ENCODE measurements at places on chromosomes 13 and 19.

DNA sequence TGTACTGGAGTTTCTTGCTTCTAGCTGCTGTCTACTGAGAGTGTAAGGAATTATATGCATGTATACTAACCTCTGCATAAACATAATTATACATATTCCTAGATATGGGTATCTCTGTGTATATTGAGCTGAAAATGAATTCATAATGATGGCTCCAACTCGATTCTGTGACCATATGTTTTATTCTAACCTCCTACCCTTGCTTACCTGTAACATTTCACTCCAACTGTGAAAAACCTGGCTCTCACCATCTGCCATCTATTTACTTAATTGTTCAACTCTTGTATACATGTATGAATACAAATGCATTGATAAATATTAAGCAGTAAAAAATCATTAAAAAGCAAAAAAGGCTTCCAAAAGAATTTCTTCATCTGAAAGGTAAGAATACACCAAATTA is 1729.5 kb upstream of the SPRY2 start:
- DNase-seq, result no peak

DNA sequence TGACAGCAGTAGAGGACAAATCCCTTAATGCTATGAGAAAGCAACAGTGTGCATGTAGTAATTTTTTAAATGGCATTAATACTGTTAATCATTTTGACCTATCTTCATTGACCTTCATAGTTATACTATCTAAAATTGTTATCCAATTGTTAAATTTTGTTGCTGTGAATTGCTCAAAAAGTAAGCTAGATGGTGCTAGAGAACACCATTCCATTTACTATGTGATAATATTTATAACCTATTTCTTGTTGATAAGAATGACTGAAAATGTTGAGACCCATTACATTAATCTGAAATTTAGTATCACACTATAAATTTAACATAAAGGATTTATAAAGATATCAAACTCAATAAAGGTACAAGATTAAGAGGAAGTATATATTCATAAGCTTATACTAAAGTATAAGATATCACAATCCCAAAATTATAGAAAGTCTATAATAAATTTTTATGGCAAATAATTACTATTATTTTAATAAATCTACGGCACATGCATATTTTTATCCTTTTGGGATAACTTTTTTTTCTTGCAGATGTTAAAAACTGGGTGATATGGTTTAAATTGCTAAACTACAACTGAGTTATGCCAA is 1573.3 kb downstream of the PCDH9 start:
- DNase-seq, result no peak

GRCh38 chr19:29623726-29624488 is 17.8 kb downstream of the POP4 start:
- no peak for DNase-seq

DNA sequence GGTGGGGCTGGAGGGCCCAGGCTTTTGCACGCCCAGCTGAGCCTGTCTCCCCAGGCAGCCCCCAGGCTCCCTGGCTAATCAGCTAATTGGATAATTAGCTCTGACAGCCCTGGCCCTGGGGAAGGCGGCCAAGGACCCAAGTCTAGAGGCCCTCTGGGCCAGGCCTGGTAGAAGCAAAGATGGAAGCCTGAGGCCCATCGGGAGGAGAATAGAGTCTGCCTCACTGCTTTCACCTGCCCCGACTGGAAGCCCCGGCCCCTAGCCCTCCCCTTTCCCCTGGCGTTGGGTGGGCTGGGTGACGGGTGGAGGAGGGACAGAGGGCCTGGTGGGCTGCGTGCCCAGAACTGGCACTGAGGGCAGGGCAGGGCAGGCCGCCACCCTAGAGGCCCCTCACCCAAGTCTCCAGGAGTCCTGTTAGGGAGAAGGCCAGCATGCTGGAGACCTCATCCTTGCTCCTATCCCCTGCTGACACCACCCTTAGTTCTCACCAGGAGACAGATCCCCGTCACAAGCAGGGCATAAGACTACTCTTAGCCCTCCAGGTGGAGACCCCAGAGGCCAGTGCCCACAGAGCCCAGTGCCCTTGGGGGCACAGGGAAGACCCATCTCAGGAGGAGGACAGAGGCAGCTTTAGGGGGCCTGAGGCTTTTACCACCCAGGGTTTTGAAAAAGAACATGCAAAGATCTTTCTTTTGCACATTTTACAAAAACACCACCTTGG is 12.0 kb downstream of the LYL1 start:
- no peak for DNase-seq

Measured in amygdala (tissue), 56 donors.